Sigmoid colon (tissue), 7 donors: ENCODE measurements at places on chromosomes 11 and 22. TPM values are rescaled to one million over a fixed set of nuclear protein-coding genes. Genes with fewer than 3 reads are reported as not detected.

DNA sequence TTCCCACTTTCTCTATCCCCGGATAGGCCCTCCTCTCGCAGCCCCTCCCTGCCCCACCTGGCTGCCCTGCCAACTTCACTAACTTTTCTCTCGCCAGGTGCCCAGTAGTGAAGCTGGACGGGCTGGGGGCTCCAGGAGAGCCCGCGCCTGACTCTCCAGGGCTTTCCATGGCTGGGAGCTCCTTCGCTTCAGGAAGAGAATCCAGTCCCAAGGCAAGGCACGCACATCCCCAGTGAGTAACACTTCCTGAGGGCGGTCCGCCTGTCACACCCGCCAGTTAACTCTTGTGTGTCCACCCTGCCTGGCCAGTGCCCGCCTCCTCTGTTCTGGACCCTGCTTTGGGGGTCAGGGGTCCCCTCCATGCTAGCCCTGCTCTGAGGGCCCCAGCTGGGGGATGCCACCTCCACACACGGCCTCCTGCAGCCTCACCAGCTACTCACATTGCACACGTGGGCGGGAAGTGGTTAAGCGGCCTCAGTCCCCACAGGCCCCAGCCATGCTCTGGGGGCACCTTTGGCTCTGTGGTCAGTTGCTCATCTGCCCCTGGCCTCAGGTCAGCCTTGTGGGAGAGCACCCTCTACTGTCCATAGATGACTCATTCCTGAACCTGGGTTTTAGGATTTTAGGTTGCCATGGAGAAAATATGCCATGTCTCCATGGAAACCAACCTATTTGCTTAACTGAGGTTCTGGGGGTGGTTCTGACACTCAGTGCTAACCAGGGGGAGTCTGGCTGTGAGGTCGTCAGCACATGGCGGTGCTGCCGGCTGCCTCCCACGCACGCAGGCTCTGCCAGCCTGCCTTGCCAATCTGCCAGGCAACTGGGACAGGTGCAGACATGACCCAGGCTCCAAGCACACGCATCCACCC, at the start of gene RIN1:
Gene RIN1, minus strand, starts transcription at position 201 of the 869 bp plus-strand sequence. Its CDS starts 32 bp downstream, at position 169.
- peak; percentile 83 for DNase-seq

The KIF18A gene
- total RNA-seq: 0.41 TPM

- DNase-seq: no peak
Measured at GRCh38 chr11:12994476-12994875, 14.6 kb upstream of the RASSF10 start.

- DNase-seq: no peak
Measured at GRCh38 chr11:88335284-88335683, 2.3 kb downstream of the CTSC start.

DNA sequence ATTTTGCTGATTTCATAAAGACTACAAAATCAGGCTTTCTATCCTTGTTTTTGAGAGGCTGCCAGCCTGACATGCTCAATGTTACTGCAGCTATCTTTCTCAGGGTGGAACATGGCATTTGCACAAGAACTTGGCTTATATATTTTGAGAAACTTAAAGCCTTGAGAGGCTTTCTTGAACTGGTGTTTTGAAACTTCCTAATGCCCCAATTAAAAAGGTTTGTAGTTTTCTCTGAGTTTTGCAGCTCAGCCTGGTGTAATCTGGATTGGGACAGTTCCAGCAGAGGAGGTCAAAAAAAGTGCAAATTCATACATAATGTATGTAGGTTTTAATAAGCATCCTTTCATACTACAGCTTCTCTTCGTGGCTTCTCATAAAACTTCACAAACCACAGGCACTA, 223.4 kb downstream of the FAM76B start:
- DNase-seq: no peak

DNA sequence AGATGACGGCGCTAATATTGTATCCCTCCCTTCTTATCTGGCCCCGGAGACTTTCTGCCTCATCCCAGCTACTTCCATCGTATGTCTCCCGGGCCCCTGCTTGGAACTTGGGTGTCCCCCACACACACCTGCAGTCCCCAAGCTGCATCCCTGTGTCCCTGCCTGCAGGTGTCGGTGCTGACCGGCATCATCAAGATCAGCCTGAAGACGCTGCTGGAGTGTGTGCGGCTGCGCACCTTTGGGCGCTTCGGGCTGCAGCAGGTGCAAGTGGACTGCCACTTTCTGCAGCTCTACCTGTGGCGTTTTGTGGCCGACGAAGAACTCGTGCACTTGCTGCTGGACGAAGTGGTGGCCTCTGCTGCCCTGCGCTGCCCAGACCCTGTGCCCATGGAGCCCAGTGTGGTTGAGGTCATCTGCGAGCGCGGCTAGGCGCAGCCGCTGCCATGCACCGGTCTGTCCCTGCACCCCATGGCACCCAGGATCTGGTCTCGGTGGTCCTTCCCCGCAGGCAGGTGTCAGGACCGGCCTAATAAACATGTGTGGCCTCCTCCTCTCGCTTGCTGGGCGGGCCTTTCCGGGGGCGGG, 421 bp upstream of the TM7SF2 start:
- DNase-seq: no peak

DNA sequence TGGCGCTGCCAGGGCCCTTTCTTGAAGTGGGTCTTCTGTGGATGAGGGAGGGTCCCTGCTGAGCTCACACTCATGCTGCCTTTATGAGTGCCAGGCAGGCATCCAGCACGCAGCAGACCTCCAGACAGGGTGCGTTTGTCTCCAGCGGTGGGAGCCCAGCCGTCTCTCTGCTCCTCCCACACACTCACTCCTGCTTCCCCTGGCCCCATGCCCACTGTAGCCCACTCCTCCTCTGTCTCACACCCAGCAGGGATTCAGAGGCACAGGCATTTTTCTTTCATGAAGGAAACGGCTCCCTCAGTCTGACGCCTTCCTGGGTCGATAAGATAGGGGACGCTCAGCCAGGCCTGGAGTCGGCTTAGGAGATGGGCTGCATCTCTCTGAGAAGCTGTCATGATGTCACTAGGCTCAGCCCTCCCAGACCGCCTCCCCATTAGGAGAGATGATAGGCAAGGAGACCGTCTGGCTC, 183.9 kb upstream of the NCAM1 start:
- DNase-seq: no peak

The ART5 gene
- not detected for total RNA-seq

- DNase-seq: no peak
Measured at GRCh38 chr22:19912271-19912999, 29.1 kb upstream of the COMT start.

DNA sequence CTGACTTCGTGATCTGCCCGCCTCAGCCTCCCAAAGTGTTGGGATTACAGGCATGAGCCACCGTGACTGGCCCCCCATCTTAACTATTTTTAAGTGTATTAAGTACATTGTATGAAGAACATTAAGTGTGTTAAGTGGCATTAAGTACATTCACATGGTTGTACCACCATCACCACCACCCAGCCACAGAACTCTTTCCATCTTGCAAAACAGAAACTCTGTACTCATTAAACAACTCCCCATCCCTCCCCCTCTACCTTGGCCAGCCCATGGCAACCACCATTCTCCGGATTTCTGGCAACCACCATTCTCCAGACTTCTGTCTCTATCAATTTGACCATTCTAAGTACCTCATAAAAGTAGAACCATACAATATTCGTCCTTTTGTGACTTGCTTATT, 17.8 kb upstream of the PEX26 start:
- no peak for DNase-seq

GRCh38 chr11:128367573-128367972, 219.8 kb downstream of the ETS1 start:
- no peak for DNase-seq

DNA sequence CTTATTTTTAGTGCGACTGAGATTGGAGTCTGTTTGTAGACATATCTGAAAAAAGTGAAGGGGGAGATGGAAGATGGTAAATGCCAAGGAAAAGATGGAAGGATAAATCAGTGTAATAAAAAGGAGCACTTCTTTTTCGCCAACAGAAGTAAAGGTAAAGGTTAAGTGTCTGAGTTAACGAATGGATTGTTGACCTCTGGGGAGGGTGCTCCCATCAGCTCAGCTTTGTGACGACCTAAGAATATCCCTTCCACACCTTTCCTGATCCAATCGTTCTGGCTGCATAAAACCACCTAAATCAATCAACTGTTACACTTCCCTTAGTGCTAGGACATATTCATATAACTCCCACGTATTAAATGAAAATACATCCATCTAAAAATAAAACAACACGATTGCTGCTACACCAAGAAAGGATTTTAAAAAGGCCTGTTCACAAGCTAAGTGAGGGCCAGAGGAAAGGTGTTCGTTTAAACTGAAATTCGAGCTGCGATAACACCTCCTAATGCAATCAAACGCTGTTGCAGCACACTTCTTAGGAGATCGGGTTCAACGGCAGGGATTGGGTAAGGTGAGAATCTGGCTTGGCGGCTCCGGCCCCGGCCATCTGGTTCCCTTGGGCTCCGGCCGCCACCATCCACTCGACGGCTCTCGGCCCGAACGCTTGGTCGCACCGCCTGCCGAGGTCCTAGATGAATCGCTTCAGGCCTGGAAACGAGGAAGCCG, 658 bp downstream of the C11orf71 start:
- DNase-seq: no peak

DNA sequence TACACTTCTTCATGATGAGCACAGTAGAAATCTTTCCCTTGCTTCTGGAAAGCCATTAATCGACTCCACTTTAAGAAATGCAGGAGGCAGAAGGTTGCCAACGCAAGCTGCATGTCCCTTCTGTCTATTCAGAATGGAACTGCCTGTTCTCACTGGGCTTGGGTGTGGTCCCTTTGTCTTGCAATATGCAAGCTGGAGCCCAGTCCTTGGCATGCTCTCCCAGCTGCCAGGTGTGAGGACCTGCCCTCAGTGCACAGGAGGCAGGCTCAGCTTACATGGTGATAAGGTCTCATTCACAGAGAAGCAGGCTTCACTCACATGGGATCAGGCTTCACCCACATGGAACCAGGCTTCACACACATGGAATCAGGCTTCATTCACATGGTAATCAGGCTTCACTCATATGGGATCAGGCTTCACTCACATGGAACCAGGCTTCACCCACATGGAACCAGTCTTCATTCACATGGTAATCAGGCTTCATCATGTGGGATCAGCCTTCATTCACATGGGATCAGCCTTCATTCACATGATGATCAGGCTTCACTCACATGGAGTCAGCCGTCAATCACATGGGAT, 59.2 kb upstream of the USP47 start:
- no peak for DNase-seq

The NELL1 gene
- total RNA-seq: 0.68 TPM

- no peak for DNase-seq
Measured at GRCh38 chr11:17163736-17164135, 44.0 kb downstream of the PIK3C2A start.

DNA sequence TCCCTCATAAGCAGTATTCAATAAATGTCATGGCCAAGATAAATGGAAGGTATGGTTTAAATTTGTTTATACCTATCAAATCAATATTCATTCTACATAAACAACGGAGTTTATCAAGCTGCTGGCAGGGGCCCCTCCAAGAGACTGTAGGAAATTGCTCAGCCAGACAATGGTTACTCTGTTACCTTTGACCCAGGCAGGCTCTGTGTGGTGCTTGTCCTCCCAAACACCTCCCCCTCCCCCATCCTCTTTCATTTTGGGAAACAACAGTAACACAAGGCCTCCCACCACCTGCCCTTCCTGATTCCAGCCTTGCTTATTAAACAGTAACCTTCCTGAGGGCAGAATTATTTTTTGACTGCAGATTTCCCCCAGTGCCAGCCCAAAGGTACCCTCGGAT, 10.5 kb upstream of the ZBTB16 start:
- no peak for DNase-seq

DNA sequence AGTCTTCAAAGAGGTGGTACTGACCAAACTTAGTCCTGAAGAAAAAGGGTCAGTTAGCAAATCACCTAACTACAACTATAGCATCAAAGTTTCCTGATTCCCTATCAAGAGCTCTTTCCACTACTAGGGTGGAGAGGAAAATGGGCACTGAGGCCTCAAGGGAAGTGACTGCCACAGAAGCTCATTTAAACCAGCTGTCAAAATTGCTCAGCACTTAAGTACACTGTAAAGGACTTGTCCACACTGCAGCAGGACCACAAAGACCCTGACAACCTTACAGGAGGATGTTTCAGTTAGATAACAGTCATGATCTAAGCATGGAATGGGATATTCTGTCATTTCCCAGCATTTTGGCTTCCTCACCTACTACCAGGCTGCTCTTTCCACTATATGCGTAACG, 33.0 kb downstream of the FAM168A start:
- DNase-seq: no peak

DNA sequence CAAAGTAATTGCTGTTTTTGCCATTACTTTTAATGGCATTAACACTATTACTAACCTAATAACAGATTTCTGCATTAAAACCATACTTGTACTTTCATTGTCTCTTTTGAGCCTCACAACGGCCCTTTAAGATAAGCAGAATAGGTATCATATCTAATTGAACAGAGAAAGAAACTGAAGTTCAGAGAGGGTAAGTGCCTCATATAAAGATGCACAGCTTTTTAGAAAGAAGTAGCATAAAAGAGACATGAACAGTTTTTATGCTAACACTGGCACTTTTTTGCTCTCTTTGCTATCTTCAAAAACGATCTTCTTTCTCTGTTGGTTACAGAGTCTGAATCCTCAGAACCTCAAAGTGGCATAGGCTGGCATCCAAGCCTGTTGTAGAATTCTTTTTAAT, 102.9 kb upstream of the OR5AK2 start:
- DNase-seq: no peak

DNA sequence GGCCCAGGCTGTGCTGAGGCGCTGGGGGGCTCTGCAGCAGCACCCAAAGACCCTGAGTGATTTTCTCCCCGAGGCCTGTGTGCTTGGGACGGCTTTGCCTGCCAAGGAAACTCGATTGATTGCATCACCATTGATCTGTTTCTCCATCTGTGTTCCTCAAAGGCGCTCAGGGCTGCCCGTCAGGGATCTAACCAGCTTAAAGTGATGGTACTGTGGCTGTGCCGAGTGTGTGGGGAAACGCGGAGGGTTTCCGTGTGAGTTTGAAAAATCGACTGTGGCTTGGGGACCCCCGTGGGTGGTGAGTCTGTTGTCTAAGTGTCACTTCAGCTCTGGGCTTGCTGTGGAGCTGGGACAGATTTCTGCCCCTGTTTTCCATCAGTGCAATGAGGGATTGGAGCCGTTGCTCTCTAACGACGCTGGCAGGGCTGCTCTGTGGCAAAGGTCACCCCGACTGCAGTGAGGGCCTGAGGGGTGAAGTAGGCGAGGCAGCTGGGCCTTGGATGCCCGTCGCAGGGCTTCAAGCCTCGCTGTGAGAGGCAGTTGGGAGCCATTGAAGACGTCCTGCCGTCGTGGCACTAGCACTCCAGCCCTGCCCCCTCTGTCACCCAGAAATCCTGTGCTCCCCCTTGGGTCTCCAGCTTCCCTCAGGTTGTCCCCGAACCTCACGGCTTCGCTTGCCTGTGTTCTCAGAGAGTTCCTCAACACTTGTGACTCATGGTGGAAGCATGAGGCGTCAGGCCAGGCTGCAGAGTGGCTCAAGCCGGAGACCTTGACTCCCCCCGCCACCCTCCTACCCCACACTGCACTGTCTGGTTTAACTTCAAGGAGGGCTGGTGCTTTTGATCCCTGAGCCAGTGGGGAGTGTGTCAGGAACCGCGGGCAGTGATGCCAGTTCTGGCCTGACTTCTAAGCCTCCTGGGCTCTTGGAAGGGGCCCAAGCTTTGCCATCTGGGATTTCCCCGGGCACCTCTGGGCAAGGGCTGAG, 21.8 kb downstream of the CACNA1I start:
- DNase-seq: peak; percentile 75

- no peak for DNase-seq
Measured at GRCh38 chr11:1763336-1763795, 361 bp downstream of the CTSD start.
